AG09319 (cell line): ENCODE measurements at places on chromosomes 6 and 20.

DNA sequence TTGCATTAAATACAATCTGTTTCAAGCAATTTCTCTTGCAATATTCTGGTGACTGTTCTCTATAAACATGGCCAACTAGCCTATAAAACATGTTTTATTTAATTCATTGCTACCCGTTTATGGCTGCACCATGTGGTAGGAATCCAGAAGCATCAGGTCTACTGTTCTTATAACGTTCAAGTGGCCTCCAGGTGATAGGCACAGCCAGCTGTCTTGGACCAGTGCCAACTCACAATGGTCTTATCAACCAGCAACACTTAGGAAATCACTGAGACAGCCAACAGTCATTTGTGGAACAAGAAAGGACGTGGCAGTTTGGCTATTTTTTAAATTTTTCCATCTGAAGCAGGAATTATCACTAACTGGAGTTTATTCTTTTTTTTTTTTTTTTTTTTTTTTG lies 193.6 kb downstream of the NKAIN2 start:
- no peak for DNase-seq

- no peak for DNase-seq
These were observed 3.2 kb upstream of the ARMC12 start for GRCh38 chr6:35733633-35734032.

DNA sequence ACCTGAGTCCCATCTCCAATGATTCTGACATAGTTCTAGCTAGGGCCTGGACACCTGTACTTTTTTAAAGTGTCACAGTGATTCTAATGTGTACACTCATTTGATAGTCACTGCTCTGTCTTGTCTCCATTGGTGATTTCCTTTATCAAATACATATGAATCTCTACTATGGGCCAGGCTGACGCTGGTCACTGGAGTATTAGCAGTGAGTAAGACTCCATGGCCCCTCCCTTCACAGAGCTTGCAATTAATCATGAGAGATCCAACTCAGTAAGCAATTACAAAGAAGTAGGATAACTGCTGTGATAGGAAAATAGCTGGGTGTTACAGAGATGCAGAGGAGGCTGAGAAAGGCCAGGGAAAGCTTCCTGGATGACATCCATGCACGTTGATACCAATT lies 19.3 kb upstream of the SASH1 start:
- no peak for DNase-seq

- no peak for DNase-seq
These were observed 2.0 kb downstream of the MUC21 start for GRCh38 chr6:30985490-30985889.

DNA sequence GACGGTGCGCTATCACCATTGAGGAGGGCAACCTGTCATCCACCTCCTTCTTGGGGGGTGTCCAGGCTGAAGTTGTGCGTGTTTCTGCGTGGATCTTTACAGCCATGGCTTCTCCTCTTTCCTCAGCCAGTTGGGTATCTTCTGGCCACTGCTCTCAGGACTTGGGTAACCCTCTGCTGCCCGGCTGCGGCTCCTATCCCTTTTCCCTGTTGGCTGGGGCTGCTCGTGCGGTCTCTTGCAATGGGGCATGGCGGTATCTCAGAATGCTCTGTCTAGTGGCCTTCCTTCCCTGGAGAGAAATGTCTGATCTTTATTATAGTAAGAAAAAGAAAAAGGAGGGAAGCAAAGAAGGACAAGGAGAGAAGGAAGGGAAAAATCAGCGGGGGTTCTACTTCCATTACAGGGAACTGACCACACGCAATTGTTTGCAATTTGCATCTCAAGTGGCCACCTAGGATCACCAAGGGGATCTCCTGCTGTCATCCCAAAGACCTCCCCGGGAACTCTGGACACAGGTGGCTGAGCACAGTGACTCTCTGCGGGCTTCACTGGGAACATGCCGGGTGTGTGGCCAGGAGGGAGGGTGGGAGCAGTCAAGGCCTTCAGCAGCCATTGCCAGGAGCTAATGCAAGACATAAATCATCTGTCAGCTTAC lies 60.8 kb downstream of the NPEPL1 start:
- DNase-seq, result no peak

- DNase-seq, result no peak
These were observed 27.5 kb downstream of the TGM2 start for GRCh38 chr20:38137441-38138037.

GRCh38 chr20:40282541-40282940 lies 406.5 kb downstream of the MAFB start:
- DNase-seq, result no peak

DNA sequence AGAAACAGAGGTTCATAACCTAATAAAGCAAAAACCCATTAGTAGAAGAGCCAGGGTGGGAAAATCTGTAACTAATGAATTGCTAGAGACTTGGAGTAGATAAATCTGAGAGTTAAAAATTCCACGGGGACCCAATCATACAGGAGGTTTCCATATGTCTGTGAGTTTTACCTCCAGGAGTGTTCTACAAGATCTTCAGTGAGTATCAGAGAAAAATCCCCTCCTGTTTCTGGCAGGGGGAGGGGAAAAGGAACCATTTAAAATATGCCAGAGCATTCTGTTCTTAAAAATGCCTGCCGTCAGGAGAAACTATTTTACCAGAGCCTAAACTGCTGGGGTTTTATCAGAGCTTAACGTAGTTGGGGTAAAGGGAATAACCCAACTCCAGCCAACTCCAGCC lies 54.0 kb upstream of the PLN start:
- DNase-seq, result no peak

GRCh38 chr6:123980311-123980710 lies 176.6 kb downstream of the NKAIN2 start:
- no peak for DNase-seq

DNA sequence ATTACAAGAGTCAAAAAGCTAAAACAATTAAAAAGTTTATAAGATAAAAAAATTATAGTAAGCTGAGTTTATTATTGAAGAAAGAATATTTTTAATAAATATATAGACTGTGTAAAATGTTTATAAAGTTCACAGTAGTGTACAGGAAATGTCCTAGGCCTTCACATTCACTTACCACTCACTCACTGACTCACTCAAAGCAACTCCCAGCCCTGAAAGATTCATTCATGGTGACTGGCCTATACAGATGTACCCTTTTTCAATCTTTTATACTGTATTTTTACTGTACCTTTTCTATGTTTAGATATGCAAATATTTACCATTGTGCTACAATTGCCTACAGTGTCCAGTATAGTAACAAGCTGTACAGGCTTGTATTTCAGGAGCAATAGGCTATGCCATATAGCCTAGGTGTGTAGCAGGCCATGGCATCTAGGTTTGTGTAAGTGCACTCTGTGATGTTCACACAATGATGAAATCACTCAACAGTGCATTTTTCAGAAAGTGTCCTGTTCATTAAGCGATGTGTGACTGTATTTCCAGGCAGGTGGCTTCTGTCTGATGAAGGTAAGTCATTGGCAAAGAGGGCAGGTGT lies 130.2 kb downstream of the BTBD3 start:
- DNase-seq, result no peak

DNA sequence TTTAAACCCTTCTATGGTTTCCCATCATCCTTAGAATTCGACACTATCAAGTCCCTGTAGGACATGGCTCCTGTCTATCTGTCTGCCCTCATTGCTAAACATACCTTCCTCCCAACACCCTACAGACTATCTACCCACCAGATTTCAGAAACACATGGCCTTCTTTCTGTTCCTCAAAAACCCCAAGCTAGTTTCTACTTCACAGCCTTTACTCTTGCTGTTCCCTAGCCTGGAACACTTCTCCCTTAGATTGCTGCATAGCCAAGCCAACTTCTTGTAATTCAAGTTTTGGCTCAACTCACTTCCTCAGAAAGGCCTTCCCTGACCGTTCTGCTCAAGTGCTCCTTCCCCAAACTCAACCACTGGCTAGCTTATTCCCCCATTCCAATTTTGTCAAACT lies 156.2 kb downstream of the BTBD9 start:
- no peak for DNase-seq

- DNase-seq, result no peak
These were observed 97.2 kb downstream of the MYLK4 start for GRCh38 chr6:2653369-2654032.

- DNase-seq, result no peak
These were observed 838 bp downstream of the AHCY start for GRCh38 chr20:34302312-34302722.

DNA sequence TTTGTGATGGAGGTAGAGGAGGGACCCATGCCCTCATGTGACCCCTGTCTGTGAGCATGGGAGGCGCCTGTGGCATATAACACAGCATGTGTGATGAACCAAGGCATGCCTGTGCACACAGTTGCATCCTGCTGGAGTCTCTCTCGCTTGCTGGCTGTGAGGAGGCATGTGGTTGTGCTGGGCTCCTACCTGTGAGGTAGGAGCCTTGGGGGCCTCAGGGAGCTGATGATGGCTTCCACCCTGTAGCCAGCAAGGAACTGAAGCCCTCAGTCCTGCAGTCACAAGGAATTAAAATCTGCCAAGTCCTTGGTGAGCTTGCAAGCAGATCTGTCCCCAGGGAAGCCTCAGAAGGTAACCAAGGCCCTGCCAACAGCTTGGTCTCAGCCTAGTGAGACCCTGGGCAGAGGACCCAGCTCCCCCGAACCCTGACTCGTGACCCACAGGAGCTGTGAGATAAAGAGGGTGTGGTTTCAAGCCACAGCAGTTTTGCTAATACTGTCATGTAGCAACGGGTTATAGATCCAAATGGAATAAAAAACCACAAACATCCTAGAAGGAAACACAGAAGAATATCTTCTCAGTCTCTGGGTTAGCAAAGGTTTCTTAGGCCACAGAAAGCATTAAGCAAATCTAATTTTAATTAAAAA lies 145.7 kb downstream of the WDR27 start:
- no peak for DNase-seq

DNA sequence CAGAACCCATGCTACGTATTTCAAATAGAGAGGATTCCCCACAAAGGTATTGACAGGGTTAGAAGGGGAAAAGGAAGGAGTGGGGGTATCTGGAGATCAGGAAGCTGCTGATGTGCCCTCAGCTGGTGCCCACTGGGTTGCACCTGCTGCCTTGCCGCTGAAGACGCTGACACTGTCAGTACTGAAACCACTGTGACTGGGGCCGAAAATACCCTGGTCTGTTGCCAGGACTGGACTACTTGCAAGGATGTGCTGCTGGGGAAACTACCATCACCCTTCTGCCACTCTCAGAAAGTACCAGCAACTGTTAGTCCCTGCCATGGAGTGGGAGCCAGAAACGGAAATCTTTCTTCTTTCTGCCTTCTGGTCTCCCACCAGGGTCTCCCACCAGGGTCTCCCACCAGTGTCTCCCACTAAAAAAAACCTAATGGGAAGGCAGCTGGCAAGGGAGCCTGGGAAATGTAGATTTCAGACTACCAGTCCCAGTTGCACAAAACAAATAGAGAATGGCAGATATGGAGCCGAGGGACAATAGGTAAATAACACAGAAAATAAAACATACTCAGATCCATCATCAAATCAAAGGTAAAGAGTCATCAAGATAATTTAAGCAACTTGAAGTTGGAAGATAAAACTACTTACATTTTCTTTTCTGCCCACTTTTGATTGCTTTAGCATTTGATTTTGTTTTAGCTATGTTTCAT lies 204.8 kb downstream of the TPBG start:
- DNase-seq, result no peak

DNA sequence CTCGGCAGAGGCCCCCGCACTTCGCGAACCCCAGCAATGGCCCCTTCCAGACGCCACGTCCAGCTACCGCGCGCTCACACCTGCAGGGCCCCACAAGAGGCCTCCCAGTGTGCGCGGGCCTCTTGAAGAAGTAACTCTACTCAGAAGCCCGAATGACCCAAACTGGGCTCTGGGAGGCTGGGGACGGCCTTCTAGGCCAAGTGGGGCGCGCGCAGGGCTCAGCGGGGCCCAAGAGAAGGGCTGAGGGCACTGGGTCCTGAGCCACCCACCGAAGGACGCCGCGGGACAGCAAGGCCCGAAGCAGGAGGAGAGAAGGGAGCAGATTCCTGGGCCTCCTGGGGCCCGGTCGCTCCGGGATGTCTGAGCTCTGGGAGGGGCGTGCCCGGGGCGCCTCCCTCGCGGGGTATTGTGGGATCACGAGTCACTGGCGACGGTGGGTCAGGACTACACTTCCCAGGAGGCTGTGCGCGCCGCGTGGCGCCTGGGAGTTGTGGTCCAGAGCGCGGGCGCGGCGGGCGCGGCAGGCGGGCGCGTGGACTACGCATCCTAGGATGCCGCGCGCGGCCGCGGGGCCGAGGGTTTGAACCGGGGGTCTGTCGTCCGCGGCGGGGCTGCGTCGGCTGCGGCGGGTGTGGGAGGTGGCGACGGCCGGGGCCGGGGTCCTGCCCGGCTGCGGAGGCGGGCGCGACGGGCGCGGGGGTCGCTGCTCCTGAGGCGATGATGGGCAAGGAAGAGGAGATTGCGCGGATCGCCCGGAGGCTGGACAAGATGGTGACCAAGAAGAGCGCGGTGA lies at the start of gene TCEA2:
Gene TCEA2, plus strand, starts transcription at position 603 of the 793 bp plus-strand sequence. Its CDS starts 115 bp downstream, at position 718.
- peak; percentile 84 for DNase-seq

DNA sequence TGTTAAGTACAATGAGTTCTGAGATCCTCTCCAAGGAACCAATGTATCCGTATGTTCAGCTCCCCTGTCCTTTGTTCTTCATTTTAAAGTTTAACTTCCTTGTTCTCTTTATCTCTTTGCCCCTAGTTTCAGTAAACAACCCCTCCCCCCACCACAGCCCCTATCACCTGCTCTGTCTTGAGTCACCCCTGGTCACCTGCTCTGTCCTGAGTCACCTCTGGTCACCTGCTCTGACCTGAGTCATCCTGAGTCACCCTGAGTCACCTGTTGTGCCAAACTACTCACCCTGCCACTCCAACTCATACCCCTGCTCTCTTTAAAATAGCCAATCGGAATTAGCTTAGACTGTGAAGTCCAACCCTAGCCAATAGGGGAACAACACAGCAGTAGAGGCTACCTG lies 288.7 kb upstream of the CDYL start:
- no peak for DNase-seq

GRCh38 chr20:31684153-31685015 lies 38.3 kb downstream of the BCL2L1 start:
- DNase-seq, result no peak

GRCh38 chr6:159893064-159893463 lies 2.3 kb downstream of the MAS1 start:
- DNase-seq, result no peak

DNA sequence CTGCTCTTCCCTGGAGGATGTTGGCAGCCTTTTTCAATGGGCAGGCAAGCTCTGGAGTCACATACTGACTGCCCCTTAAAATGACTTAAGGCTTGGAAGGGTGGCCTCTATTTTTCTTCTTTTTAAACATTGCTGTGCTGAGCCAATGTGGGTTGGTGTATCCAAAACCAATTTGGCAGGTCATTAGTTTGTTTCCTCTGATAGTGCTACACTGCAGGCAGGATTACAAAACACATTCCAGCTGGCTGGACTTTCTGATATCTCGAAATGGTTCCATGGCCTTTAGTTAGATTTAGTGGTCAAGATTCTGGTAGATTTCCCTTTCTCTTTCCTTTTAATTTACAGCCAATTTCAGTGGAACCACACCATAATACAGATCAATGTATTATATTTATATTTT lies 28.1 kb upstream of the BMP2 start:
- DNase-seq, result no peak
